ENCODE measurements at places on chromosomes 2 and 18.

GRCh38 chr2:65027616-65028244, 28.5 kb upstream of the CEP68 start:
- no peak for DNase-seq

GRCh38 chr2:167181688-167182087, 293.4 kb downstream of the XIRP2 start:
- DNase-seq = no peak

DNA sequence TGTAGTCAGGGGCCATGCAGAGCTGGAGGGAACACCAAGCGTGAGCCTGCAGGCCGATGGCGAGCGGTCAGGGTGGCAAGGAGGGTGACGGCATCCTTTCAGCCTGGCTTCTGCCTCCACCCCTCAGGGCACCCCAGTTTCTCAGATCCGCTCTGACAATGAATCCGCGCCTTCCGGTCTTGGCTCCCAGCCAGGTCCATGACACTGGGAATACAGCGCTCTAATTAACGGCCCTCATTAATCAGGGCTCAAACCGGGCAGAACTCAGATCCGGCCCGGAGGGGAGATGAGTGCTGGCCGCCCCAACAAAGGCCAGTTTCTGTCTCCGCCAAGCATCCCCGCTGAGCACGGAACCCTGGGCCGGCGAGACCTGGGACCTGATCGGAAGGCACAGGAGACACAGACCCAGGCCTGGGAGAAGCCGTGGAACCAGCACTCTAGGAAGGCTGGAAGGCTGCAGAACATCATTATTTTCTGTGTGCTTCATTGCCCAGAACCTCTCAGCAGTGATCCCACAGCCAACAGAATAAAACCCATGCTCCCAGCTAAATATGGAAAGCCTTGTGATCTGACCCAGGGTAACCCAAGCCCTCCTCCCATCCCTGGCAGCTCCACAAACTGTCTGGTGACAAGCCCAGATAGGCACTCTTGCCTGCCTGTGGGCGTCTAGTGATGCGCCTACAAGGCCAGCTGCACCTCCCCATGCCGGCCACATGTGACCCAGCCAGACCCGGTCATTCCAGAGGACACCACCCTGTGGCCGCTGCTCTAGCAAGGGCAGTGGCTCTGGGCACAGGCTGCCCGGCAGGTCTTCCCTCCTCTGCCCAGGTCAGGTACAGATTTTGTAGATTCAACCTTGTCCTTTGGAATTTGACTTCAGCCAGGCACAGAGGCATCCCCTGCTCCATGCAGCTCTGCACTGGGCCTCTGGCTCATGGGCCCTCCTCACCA, 438.7 kb upstream of the MYT1L start:
- DNase-seq = no peak

DNA sequence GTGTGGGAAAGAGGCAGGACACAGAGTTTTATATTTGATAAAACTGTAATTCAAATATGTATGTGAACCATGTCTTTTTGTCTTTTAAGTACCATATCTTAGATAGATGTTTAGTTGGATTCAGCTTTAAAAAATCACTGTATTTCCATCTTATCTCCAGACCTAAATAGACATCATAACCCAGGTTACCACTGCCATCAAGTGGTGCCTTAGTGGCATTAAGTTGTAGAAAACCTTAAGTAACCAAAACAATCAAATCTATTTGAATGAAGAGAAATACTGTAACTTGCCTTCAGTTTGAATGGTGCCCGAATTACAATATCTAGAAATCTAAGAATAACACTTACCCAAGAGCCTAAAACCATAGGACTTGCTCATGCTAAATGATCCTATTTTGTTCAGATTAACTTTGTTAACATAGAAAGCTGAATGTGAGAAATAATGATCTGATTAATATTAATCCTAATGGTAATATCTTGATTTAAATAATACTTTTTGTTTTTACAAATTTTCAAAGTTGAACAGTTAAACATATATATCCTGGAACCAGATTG, 92.5 kb upstream of the MAP2 start:
- no peak for DNase-seq

DNA sequence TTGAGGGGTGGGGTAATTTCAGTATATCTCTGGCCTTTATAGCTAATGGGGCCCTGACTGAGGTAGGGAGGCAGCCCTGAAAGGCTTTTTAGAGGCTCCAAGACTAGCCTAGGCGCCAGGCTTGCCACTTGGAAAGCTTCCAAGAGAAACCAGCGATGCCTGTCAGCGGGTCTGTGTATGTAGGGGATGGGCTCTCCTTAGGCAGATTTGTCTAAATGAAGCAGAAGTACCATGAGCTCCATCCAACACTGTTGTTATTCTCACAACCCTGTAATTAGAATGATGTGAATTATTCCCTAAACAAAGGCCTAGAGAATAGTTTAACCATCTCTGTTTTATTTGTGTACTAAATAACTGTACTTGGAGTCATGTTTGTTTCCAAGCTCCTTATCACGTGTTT, 138.1 kb downstream of the B3GNT2 start:
- no peak for DNase-seq

DNA sequence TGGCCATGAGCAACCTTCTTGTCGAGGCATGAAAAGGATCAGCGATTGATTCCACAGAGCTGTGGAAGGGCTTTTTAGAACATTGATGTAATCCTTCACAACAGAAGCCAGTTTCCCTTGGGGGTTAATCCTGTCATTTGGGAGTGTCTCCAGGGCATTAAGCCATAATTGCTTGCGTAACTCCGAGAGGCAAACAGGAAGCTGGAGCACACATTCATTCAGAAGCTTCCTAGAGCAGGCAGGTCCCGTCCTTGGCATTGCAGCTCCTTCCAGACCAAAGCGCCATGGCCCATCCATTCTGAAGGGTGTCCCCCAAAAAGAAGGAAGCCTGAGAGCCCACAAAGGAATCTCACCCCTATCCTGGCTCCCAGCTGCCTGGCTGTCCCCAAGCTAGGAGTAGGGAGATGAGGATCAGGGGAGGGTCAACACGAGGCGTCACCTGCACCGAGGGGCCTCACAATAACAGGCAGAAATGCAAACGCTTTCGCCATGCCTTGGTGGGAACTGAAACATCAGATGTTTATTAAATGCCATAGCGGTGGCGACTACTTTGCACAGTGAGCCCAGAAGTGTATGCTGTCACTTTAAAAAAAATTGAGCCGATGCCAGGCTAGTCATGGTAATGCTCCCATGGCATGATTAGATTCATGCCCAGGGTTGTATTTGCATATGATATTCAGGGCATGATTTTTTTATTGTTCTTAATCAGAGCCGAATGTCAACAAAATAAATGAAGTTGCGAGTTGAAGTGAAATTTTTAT, 339.4 kb downstream of the BCL11A start:
- DNase-seq = no peak

GRCh38 chr2:182822733-182823132, 43.7 kb downstream of the FRZB start:
- no peak for DNase-seq

DNA sequence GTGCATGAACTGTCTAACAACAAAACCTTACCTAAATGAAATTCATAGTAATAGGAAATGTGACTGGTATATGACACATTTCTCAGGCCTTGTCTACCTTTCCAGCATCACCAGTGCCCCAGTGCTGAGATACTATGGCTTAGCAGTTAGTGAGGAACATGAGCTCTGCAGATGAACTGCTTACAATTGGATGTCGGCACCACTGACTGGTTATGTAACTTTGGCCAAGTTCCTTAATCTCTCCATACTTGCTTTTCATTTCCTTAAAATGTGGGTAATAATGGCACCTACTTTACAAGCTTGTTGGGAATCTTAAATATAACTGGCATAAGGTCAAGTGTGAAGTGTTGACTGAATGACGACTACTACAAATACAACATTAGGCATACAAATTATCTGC, 136.3 kb downstream of the OLA1 start:
- DNase-seq = no peak

- no peak for DNase-seq
Observed at GRCh38 chr18:805008-805754, 6.9 kb downstream of the YES1 start.

DNA sequence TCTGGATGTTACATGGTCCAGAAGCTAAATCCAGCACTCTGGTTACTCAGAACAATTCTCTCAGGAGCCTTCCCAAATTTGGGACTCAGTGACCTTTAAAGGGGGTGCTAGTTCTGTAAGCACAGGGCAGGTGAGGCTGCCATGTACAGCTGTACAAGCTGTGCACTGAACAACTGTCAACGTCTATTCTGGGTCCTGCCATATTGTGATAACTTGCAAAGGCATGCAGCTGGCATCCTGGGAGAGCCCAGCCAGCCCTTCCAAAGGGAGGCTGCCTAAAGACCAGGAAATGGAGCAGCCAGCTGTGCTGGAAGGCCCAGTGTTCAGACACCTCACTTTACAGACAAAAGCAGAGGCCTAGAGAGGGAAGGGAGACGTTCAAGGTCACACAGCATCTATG, 204.8 kb downstream of the KLHL29 start:
- DNase-seq = no peak

DNA sequence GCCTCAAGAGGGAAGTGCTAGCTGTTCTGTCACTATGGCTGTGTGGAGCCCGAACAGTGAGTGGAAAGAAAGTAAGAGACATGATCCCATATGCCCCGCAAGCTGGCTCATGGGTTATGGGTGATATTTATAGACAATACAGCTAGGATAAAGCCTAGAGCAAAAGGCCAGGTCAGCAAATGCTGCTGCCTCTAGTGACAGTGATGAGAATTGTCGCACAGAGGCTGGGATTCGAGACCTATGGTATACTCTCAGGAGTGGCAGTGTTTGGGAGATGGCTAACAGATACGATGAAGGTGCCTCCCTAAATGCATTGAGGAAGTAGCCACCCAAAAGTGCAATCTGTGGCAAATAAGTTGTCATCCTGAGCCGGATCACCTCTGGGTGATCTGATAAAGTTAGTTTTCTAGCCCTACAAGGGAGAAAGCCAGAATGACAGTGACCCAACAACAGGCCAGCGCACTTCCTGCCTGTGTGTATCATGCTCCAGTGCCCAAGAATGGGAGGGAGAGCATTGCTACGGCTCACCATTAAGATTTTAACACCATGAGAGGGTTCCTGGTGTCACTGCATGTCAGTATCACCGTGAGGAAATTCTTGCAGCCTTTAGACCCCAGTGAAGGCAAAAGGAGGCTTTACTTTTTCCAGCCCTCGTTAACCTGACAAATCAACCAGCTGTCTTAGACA, 92.2 kb upstream of the TGFA start:
- DNase-seq = no peak

GRCh38 chr2:168300460-168300859, 53.1 kb upstream of the STK39 start:
- DNase-seq = no peak

DNA sequence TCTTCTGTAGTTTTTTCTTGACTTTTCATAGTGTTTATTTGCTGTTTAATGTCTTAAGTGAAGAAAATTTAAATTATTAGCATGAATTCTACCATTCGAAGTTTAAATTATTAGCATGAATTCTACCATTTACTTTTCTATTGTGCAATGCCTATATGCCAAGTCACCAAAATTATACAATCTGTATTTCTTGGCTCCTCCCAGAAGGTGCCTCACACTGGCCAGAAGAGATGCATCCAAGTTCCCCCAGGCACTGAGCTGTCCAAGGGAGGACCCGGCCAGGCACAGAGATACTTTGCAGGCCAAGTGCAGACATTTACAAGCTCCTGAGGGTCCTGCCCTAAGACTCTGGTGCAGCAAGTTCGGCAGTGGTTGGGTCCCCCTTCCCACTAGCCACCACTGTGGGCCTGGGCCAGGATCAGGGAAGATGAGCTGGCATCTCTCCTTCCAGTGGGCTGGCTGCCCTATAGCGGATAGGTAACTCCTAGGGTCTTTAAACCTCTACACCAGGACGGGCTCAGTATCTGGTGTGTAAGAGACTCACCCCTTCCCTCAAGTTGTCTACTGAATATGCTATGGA, 31.3 kb downstream of the TMEM247 start:
- DNase-seq = no peak

DNA sequence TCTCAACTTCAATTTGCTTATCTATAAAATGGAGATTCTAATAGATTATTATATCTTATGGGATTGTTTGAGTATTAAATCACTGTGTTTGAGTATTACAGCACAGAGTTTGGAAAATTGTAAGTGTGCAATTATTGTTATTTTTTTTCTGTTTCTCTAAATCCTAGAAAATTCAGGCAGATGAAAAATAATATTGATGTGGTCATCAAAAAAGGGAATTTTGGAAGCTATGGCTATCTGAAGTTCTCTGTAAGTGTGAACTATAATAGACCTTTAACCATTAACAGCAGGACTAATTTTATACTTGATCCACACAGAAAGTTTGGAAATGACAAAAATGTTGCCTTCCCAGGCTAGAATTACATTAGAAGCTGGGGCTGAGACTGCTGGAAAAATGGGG, 393.2 kb downstream of the SUCLG1 start:
- DNase-seq = no peak

- no peak for DNase-seq
Observed at GRCh38 chr2:215881582-215881981, 131.8 kb downstream of the MREG start.

DNA sequence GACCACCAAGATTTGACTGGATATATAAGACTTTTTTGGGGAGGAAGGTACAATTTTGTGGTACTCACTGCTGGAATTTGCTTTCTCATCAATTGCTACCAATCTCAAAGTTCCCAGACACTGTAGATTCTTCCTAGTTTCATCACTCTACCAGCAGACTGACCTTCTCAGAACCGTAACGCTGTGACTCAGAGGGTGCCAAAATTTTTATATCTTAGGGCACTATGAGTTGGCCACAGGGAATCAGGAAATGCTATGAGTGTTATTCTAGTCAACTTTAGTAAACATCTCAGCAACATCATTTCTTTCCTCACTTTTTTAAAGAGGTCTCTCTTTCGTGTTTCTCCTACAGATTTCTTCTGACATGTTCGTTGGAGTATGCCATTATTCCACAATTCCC, 499.0 kb downstream of the TMX3 start:
- no peak for DNase-seq

DNA sequence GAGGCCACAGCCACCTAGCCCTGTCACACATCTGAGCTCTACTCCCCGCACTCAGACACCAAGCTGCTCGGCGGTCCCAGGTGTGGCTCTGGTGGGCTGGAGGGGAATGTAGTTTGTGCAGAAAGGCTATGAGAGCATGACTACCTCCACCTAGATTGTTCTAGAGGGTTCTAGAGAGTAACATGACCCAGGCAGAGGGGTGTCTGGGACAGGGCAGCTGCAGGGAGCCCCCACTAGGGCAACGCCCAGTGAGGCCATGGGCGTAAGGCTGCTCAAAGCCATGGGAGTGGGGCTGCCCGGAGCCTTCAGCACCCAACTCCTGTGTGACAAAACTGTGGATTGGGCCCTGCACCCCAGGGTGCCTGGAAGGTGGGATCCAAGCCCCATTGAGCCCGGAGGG, 511.4 kb upstream of the MYT1L start:
- DNase-seq = peak; percentile 68

- peak; percentile 45 for DNase-seq
Observed at GRCh38 chr2:230925879-230926765, 1.1 kb upstream of the GPR55 start.
